ENCODE measurements at places on chromosomes 3 and 15.

- peak; percentile 1 for DNase-seq
Observed at GRCh38 chr3:81910244-81910852, 148.9 kb upstream of the GBE1 start.

GRCh38 chr3:55556619-55557537, 69.8 kb upstream of the WNT5A start:
- no peak for DNase-seq

DNA sequence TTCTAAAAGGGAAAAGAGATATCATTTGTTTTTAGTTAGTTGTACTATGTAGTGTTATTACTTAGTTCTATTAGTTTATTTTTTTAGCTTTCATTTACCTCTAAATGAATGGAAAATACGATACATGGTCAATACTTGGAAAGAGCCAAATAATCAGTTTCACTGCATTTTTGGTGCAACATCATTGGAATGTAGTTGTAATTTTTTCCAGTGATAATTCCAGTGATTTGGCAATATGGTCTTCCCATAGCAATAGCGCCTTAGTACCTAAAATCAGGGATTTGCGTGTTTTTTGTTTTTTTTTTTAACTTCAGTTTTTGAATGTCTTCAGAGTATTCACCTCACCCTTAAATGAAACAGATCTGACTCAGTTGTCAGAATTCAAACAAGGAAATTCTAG, 41.8 kb downstream of the RAB8B start:
- no peak for DNase-seq

DNA sequence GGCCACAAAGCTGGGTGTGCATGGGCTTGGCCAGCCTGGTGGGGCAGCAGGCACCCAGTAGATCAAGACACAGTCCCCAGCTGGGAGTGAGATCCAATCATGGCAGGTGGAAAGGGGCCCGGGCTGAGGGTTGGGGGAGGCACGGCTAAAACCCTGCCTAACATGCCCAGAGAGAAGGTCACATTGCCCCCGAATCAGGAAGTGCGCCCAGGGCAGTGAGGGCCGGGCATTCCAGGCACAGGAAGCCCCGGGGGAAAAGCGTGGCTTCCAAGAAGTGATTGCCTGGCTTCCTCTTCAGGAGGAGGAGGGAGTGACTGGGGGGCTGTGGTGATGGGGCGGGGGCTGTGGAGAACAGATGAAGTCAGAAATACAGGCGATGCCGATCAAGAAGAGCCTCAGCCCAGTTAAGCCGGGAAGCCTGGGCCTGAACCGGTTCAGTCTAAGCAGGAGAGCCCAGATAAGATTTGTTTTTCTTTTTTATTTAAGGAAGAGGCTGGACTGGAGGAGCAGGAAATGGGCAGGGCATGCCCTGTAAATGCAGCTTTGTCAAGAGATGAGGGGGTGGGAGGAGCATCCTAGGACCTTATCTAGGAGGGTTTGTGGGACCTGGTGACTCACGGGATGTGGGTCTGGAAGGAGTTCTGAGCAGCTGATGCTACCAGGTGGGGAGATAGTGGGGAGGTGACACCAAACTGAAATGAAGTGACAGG, 83.9 kb downstream of the CHSY1 start:
- DNase-seq = peak; percentile 45

Data from Panc1 (cell line).